GM12892 (cell line): ENCODE measurements at places on chromosomes 6 and 20.

DNA sequence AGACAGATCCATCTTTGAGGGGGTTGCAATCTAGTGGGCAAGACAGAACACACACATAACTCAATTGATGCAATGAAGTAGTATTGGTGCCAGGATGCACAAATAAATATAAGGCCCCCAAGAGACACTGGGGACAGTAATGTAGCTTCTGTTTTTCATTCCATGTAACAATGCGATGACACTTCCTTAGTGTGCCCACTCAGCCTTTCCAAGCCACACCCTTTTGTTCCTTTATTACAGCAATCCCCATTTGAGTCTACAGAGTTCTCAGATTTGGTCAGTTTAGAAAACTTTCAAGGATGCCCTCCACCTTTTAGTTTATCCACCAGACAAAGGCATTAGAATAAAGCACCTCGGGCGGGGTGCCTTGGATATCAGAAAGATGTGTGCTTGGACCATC, 15.5 kb downstream of the TGM3 start:
- DNase-seq, result no peak

DNA sequence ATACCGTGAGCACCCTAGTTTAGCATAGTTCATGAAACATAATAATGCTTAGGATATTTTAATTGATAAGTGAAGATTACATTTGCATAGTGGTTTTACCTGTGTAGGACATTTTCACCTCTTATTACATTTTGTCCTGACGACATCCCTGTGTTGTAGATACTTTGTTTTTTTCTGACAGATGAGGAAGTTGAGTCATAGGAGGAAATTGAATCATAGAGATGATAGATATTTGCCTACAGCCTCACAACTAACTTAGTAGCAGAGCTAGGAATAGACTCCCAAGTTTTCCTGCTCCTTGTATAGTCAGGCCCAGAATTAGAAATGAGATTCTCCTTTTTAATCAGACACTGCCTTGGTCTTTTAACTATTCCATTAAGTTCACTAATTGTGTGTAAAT, 100.5 kb upstream of the SUPT3H start:
- DNase-seq, result no peak

GRCh38 chr6:84072442-84072997, 38.9 kb downstream of the MRAP2 start:
- DNase-seq, result no peak

- no peak for DNase-seq
Measured at GRCh38 chr6:19968201-19968600, 131.0 kb downstream of the ID4 start.

GRCh38 chr6:116003668-116004067, 57.0 kb downstream of the FRK start:
- DNase-seq, result no peak

GRCh38 chr6:20350215-20350614, 51.5 kb upstream of the E2F3 start:
- no peak for DNase-seq

DNA sequence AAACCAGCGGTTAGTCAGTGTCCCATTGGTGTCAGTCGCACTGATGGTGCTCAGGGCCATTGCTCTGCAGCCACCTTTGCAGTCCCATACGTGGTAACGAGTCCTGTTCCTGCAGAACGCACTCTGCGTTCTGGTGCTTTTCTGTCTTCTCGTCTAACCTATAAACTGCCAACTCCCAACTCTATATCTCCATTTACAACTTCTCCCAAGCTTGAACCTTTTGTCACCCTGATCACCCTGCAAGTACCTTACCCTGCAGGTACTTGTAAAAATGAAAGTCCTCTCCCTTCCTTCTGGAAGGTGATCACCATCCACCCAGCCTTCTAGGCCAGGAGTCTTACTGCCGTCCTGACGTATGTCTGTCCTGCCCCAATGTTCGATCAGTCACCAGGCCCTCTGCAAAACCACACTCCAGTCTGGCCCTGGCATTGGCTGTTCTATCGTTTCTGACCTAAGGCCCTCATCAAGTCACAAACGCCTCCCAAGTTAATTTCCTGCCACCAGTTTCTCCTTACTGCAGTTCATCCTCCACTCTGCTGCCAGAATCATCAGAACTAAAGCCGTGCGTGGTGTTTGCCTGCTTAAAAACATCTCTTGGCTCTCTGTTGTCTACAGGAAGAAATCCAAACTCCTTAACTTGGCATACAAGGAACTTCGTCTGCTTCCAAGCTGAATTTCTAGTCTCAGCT, 7.9 kb downstream of the RREB1 start:
- DNase-seq, result no peak

DNA sequence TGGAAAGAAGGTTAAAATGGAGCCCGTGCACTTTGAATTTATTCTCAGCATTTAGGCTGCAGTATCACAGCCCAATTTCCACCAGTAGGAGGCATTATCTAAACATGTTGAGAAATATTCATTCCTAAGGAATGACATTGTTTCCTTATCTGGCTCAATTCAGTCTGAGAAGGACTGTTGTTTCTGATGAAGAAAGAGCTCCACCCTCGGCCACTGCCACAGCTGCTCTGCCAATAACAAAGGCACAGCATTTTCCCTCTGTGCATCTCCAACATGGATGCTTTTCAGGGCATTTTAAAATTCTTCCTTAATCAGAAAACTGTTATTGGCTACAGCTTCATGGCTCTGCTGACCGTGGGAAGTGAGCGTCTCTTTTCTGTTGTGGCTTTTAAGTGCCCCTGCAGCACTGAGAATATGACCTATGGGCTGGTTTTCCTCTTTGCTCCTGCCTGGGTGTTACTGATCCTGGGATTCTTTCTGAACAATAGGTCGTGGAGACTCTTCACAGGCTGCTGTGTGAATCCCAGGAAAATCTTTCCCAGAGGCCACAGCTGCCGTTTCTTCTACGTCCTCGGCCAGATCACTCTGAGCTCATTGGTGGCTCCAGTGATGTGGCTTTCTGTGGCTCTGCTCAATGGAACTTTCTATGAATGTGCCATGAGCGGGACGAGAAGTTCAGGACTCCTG, at the start of gene CALHM5:
Gene CALHM5 (plus strand): TSS at position 216 of the 687 bp plus-strand sequence. CDS start 58 bp downstream, at position 274.
- no peak for DNase-seq
